ENCODE measurements at places on chromosomes 4 and X.

GRCh38 chr4:123659262-123659661 is 262.7 kb downstream of the SPRY1 start:
- peak; percentile 6 for DNase-seq

- DNase-seq: no peak
These were observed 15.4 kb downstream of the SMIM10 start for GRCh38 chrX:135006187-135006586.

GRCh38 chr4:123405267-123405865 is 8.8 kb downstream of the SPRY1 start:
- DNase-seq: no peak

DNA sequence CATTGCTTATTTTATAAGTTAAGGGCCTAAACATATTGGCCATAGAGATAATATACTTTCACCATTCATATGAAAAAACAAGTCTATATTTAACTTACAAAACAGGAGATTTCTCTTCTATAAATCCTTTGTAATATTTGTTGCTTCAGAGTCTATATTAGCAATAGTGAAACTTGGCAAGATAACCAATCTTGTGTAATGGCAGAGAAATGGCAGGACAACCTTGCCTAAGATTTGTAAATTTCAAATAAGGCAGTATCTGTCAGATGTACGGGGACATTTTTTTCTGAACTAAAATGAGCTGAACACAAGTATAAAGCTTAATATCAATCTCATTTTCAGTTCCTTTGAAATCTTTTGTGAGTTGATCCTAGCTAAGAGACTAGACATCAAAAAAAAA is 17.8 kb upstream of the CPEB2 start:
- DNase-seq: no peak

DNA sequence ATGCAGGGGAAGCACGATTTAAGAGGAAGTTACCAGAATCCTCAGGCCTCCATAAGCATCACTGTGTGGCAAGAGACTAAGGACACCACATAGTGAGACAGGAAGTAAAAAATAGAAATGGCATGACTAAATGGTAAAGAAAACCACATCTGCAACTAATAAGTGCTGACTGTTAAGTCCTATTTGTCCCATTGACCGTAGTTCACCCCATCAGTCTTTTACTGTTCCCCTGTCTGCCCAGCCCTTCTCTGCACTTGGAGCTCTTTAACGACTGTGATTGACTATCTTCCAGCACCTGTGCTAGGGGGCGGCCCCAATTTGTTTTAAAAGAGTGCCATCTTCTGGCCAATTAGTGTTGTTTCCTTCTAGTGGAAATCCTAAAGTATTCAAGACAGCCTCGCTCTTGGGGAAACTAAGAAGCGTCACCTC is 94.2 kb downstream of the MAOA start:
- peak; percentile 49 for DNase-seq

- no peak for DNase-seq
These were observed 10.0 kb upstream of the ADD1 start for GRCh38 chr4:2833671-2834000.

GRCh38 chrX:68685685-68686084 is 38.2 kb downstream of the STARD8 start:
- peak; percentile 87 for DNase-seq

- DNase-seq: no peak
These were observed 19.9 kb upstream of the STIM2 start for GRCh38 chr4:26840786-26841185.

- no peak for DNase-seq
These were observed 303.0 kb upstream of the TACR3 start for GRCh38 chr4:104022831-104023230.

- DNase-seq: peak; percentile 68
These were observed 552 bp downstream of the ADH5 start for GRCh38 chr4:99088023-99088449.

GRCh38 chr4:74548561-74548960 is 103.6 kb downstream of the AREG start:
- DNase-seq: no peak

GRCh38 chr4:84503495-84504437 is 4.7 kb upstream of the NKX6-1 start:
- peak; percentile 63 for DNase-seq

DNA sequence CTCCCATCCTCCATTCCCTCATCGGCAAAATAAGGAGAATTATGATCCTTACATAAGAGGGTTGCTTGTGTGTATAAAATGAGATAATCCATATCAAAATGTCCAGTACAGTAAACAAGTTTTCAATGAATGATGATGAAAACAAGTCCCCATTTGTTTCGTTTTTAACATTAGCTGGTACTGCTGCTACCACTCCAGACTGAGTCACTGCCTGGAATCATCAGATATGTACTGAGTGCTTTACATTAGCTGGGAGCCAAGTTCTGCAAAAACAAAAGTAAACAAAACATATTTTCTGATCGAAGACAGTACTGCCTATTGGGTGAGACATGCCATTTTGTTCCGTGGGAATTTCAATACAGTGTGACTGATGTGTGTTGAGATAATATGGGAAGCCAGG is 123.2 kb upstream of the IGFBP7 start:
- DNase-seq: no peak

GRCh38 chr4:60378010-60378409 is 822.1 kb upstream of the ADGRL3 start:
- DNase-seq: no peak

GRCh38 chr4:7813674-7814073 is 126.0 kb downstream of the AFAP1 start:
- DNase-seq: no peak

GRCh38 chr4:36310793-36311192 is 29.4 kb downstream of the DTHD1 start:
- DNase-seq: peak; percentile 3

GRCh38 chrX:110167952-110168451 is 149.9 kb downstream of the AMMECR1 start:
- peak; percentile 79 for DNase-seq

- no peak for DNase-seq
These were observed 9.7 kb upstream of the NAT8L start for GRCh38 chr4:2049381-2049780.

DNA sequence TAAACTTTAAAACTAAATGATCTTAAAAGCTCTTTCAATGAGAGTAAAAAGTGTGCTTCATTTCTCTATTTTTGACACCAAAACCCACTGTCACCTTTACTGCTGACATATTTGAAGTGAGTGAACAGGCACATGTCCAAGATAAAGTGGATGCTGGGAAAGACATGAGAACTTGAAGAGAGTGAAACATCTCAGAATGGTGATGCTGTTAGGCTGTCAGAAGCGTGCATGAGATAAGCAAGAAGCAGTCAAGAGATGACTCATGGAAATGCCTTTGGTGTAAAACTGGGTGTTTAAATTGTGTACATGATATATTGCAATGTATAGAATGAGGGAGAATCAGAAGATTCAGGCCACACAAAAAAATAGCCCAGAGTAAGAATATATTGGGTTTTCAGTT is 21.8 kb upstream of the GBA3 start:
- DNase-seq: peak; percentile 15

DNA sequence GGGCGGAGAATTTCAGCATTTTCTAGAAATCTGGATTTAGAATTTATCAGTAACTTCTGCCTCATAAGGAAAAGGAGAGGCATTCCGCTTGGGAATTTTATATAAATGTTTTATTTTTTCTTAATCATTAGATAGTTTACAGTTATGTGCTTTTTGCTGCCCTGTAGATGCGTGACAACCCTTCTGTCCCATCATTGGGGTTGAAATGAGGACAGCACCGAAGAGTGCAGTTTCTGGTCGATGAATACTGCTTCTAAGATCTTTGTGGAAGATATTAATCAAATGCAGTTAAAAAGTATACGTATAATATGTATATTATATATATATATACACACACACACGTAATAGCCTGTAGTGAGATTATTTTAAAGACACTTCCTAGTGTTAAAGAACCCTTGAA is 1.5 kb downstream of the RBPJ start:
- DNase-seq: no peak

GRCh38 chr4:40514497-40514951 is 115.1 kb downstream of the RBM47 start:
- no peak for DNase-seq

- no peak for DNase-seq
These were observed 6.4 kb upstream of the SCML2 start for GRCh38 chrX:18360867-18361266.

DNA sequence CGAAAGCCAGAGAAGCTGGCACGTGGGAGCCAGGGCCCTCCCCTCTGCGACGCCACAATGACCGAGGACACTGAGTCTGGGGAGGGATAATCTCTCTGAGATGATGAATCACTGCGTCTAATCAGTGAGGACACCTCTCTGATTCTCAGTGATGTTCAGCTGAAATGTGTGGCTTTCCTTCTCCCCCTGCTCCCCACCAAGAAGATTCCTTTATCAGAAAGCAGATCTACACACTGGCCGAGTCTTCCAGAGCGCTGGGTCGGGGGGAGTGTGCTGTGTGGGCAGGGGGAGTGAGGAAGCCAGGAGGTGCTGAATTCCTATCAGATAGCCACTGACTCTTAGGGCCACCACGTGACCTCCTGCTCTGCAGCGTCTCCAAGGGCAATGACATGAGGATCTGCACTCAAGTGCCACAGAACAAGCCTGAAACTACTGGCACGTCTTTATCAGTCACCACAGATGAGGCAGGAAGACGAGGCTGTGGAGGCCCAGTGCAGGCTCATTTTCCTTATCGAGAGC is 89.2 kb downstream of the GATB start:
- peak; percentile 98 for DNase-seq

DNA sequence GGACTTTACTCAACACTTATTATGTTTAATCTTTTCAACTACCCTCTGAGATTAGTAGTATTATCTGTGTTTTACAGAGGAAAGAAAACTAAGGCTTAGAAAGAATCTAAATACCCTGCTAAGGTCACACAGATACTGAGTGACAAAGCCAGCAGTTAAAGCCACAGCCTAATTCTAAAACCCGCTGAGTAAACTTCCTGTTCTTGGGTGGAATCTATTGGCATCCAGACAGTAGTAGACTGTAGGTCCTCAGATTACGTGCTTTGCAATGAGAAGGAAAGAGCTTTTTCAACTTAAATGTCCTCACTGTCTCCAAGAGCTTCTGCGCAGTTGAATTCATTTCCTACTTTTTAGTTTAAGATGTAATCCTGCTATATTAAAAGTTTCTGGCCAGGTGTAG is 126.0 kb downstream of the TENM3 start:
- DNase-seq: no peak

GRCh38 chrX:18983666-18984380 is at the start of gene PHKA2:
PHKA2 (minus strand) TSS chrX:18984114; CDS start chrX:18983932, 182 bp downstream.
- no peak for DNase-seq

- no peak for DNase-seq
These were observed 238.8 kb upstream of the GRIA3 start for GRCh38 chrX:122945328-122945727.

DNA sequence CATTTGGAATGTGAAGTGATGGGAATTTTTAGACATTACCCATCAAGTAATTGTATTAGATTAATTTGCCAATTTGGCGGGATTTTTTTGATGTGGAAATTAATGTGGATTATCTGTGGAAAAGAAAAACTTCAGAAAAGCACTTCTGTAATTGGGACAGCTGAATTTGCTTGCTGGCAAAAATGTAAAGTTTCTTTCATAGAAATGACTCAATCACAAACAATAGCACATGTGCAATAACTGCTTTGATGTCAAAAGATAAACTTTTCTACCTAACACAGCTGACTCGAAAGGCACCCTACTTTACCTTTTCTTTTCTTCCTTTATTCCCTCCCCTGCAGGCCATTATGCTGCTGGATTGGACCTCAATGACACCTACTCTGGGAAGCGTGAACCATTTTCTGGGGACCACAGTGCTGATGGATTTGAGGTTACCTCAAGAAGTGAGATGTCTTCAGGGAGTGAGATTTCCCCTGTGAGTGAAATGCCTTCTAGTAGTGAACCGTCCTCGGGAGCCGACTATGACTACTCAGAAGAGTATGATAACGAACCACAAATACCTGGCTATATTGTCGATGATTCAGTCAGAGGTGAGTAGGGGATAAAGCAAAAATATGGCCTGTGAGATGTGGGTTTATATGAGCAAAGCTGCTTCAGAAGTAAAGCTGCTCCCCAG is 1.4 kb downstream of the AREG start:
- no peak for DNase-seq

- DNase-seq: no peak
These were observed 10.0 kb downstream of the TMEM164 start for GRCh38 chrX:110012818-110013485.

DNA sequence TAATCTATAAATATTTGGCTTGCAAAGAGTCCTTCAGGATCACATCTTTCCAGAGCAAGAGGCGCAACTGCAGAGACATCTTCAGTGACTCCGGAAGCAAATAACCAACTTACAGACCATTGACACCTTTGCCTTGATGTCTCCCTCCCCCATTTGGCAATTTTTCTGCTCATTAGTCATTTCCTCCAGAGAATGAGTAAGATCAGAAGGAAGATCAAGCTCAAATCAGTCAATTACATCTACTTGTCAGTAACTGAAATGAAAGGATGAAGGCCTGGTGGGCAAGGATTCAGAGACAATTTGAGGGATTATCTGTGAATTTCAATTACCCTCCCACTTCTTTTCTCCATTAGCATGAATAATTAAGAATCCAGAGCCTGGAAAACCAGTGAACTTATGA is 665.6 kb upstream of the CPEB2 start:
- no peak for DNase-seq

- peak; percentile 45 for DNase-seq
These were observed 14.4 kb downstream of the ADRA2C start for GRCh38 chr4:3780347-3781171.

GRCh38 chr4:76279462-76279861 is 27.1 kb upstream of the STBD1 start:
- no peak for DNase-seq

- DNase-seq: no peak
These were observed 23.4 kb downstream of the LANCL3 start for GRCh38 chrX:37594755-37595382.

DNA sequence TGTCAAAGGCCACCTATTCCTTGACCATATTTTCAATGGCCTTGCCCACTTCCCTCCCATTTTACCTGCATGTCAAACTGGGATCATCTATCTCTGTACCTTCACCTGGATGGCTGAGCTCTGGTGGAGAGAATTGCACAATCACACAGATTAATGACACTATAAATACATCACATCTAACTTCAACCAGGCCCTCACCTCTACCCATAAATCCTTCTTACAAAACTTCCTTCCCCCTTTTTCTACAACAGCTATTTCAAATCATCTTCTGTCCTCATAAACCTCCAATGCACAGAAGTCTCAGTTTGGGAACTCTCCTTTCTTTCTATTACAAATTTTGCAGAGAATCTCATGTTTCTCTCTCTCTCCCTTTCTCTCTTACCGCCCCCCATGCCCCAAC is 9.2 kb downstream of the PALLD start:
- DNase-seq: no peak

- DNase-seq: no peak
These were observed 19.9 kb downstream of the PHKA1 start for GRCh38 chrX:72694170-72694569.

DNA sequence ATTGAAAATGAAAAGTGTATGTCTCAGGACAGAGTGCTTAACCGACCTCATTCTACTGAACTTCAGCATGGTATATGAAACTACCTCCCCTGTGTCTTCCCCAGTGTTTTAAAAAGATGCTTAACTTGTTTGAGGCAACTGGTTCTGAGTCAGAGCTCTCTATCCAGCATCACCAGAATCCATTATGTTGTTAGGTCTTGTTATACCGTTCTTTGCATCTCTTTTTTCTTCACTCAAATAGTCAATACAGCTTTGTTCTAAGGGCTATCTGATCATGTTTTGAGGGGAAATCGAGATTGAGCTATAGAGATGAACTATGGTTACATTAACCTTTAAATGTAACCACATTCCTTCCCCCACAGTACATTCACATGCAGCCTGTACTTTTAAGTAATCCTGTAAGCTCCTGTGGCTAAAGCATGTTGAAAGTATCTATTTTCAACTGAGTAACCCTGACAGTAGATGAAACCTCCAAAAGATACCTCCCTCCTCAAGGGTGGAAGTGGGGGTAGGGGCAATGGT is 514.4 kb downstream of the RPA4 start:
- no peak for DNase-seq

Measured in hematopoietic multipotent progenitor cell treated with erythropoietin and hydrocortisone succinate and interleukin-3 and kit ligand, for 8 days (in vitro differentiated cells).